ENCODE measurements at places on chromosomes 6 and 20.

- DNase-seq: no peak
Observed at GRCh38 chr6:25404091-25404490, 124.9 kb downstream of the CARMIL1 start.

DNA sequence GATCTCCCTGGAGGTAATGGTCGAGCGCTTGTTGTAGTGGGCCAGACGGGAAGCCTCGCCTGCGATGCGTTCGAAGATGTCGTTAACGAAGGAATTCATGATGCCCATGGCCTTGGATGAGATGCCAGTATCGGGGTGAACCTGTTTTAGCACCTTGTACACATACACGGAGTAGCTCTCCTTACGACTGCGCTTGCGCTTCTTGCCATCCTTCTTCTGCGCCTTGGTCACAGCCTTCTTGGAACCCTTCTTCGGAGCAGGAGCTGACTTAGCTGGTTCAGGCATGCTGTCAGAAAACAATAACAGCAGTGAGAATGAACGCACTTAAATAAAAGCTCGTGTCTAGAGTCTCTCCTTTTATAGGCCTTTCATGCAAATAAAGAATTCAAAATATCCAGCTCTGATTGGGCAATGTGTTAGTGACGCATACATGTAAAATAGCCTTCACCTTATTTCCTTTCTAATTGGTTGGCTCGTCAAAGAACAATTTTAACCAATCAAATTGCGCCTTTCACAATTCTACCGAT lies 129.2 kb downstream of the HFE start:
- DNase-seq: peak; percentile 92

GRCh38 chr6:118488631-118489030 lies 59.5 kb upstream of the PLN start:
- DNase-seq: no peak

DNA sequence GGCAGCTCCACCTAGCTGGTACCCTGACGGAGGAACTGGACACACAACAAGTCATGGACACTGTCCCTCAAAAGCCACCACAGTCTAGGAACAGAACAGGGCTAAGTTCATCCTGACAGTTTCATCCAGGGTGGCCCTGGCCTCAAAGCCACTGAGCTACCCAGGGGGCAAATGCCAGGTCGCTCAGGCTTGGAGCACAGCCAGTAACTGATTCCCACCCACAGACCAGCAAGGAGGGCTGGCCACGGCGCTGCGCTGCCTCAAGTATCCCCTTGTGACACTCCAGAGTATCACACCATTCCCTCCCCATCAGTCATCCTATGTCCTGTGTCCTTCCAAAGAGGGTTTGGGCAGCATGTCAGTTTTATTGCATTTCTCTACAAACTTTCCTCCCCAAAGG lies 72.2 kb downstream of the GINS1 start:
- DNase-seq: no peak

- DNase-seq: peak; percentile 72
Observed at GRCh38 chr20:63567386-63568169, 6.5 kb downstream of the HELZ2 start.

DNA sequence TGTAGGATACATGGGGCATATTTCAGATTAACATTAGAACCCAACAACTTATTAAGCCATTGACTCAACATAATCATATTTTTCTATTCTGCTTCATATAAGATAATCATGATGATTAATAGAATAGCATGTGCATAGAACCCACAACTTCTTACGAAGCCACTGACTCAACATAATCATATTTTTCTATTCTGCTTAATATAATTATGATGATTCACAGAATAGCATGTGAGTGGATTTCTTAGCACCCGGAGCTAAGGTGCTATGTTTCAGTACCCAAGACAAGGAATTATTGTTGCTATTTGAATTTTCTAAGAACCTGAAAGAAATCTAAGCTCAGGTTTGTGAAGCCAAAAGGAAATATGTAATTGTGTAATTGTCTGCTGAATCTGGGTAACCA lies 96.8 kb downstream of the TENT5A start:
- no peak for DNase-seq

- DNase-seq: no peak
Observed at GRCh38 chr6:73134588-73134987, 90.7 kb downstream of the KHDC1L start.

GRCh38 chr20:36548006-36548315 lies 6.6 kb downstream of the MYL9 start:
- DNase-seq: no peak

GRCh38 chr6:2765896-2766766 lies 938 bp downstream of the WRNIP1 start:
- DNase-seq: no peak

Data from CD4-positive, alpha-beta T cell treated with Interleukin-15 for 1 hour (primary cell).